ENCODE measurements at places on chromosomes 6 and 20. TPM values are rescaled to one million over a fixed set of nuclear protein-coding genes. Genes with fewer than 3 reads are reported as not detected.

DNA sequence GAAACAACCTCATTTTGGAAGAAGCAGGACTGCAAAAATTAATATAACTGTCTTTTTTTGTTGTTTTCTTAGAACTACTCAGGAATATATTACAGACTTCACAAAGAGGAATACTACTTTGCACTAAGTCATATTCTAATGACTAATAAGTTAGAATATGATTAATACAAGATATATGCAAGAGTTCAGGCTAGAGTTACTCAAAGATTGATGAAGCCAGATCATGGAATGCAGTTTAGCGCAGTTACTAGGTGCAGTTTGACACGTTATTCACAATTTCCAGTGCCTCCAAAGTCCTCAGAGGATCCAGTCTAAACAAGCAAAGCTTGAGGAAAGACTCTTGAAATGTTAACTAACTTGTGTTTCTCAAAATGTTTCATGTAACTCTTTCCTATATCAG, 1.2 kb upstream of the MYCT1 start:
- no peak overlapping the region for H3K4me3 ChIP-seq
- no peak for DNase-seq
- H3K4me1 ChIP-seq: no peaks in the 10 kb centered on the region

DNA sequence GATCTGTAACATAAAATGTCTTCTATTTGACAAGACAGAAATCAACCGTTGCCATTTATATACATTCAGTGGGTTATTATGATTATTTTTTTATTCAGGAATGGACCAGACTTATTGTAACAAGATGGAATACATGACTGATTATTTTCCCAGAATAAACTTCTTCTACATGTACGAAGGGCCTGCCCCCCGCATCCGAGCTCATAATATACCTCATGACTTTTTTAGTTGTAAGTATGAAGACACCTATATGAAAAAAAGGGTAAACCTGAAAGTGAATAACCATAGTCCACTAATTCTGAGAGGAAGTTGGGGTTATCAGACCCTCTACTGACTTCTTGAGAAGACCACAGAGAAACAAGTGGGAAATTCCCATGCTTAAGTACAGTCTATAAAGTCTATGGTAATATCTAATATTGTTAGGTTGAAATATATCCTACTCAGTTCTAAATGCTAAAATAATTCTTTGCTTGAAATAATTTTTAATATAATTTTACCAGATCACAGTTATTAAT, 15.9 kb downstream of the OR2A4 start:
- H3K36me3 ChIP-seq: no peaks in the 10 kb centered on the region
- DNase-seq: no peak
- no peaks in the 10 kb centered on the region for H3K27me3 ChIP-seq
- no peak overlapping the region for H3K27ac ChIP-seq

DNA sequence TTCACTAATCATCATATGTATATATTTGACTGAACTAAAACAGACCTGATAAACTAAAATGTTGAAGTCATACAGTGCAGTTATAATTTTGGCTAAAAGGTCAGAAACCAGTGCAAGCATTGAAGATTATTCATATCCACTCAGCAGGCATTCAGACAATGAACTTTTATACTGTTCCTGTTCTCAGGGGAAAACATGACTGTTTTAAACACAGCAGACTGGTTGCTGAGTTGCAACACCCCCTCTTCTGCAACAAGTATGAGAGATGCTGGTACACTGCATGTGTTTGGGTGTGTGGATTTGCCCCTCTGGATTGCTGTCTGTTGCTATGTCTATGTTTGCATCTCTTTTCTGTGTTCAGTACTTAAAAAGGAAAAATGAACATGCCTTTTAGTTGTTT, 206.8 kb downstream of the EYA4 start:
- H3K27me3 ChIP-seq: no peaks in the 10 kb centered on the region
- no peaks in the 10 kb centered on the region for H3K4me1 ChIP-seq
- no peaks in the 10 kb centered on the region for H3K36me3 ChIP-seq
- no peak for DNase-seq

DNA sequence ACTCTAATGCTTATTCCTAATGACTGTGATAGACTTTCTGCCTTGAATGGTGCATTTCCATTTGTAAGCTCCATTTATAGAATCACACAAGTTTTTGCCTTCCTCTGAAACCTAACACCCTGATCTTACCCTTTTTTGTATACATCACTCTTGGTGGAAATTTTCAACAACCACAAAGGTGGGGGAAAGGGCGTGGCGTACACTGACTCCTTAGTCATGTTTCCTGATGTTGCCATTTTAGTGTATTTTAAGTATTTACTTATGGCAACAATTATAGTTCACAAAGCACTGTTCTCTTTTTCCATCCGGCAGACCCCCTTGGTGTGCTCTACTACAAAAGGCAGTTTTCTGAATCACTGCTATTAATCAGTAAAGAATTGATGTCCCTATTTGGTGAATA, 92.0 kb downstream of the ATXN1 start:
- no peaks in the 10 kb centered on the region for H3K4me1 ChIP-seq
- H3K4me3 ChIP-seq: no peak overlapping the region
- DNase-seq: no peak
- H3K27ac ChIP-seq: no peak overlapping the region
- no peaks in the 10 kb centered on the region for H3K27me3 ChIP-seq
- H3K36me3 ChIP-seq: no peaks in the 10 kb centered on the region

FRMD1 gene
- 0.29 TPM for total RNA-seq

NOTCH4 gene
- total RNA-seq: 20.8 TPM
